ENCODE measurements at places on chromosomes 5 and 9.
A peak's percentile ranks its signal among the peaks of the same experiment; 100 is the strongest.

- H3K4me3 ChIP-seq = peak within 1 kb of the TSS; percentile 82
- peaks cover 16% of the 10 kb centered on the region for H3K36me3 ChIP-seq
These were observed at the start of gene NREP for GRCh38 chr5:111756581-111757354. Gene NREP (minus strand): TSS chr5:111757194. CDS start chr5:111755772, 1,422 bp downstream.

DNA sequence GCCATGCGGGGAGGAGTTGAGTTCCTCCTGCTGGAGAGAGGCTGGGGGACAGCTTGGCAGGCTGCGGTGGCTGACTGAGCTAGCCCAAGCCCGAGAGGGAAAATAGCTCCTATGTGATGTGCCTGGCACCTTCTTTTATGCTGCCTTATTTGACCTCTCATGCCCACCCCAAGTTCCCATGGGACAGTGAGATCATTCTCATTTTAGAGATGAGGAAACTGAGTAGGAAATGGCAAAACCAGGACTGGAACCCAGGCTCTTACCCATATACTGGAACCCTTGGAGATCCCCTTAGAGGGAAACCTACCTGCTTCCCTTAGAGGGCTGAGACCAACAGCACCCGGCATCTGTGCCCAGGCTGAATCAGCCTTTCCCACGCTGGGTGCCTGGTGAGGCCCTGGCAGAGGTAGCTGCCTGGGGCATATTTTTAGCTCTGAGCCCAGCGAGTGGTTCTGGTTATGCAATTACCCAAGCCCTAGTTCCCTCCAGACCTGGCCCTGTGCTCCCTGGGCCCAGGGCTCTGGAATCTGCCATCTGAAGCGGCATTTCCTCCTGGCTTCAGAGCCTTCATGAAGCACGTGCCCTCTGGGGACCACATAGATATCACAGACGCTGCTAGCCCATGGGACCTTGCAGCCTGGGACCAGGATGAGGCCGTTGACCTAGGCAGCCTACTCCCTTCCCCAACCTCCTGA lies 23.6 kb downstream of the COL27A1 start:
- peaks cover 44% of the 10 kb centered on the region for H3K4me1 ChIP-seq
- H3K27me3 ChIP-seq = no peaks in the 10 kb centered on the region
- no peak for DNase-seq

GRCh38 chr5:179767496-179768100 lies 26.2 kb upstream of the LTC4S start:
- H3K27ac ChIP-seq = peak overlapping the region; percentile 39
- no peak for DNase-seq
- H3K4me3 ChIP-seq = no peak overlapping the region
- H3K27me3 ChIP-seq = no peaks in the 10 kb centered on the region

DNA sequence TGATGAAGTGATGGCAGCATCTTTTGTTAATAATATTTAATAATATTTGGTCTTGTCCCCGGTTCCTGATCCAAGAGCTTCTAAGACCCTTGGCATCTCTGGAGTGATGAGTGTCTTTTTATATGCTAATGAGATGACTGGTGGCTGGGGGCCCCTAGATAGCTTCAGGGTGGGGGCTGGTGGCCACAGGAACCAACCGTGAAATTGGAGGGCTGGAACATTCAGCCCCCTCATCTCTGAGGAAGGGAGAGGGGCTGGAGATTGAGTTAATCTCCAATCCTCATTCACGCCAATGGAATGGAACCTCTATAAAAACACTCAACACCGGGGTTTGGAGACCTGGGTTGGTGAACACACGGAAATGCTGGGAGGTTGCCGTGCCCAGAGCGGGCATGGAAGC lies 78.2 kb upstream of the RAPGEF1 start:
- peaks cover 9% of the 10 kb centered on the region for H3K4me1 ChIP-seq
- H3K4me3 ChIP-seq = no peak overlapping the region
- no peak for DNase-seq
- no peak overlapping the region for H3K27ac ChIP-seq

- H3K27ac ChIP-seq = peak overlapping the region; percentile 80
- DNase-seq = no peak
- peaks cover 9% of the 10 kb centered on the region for H3K27me3 ChIP-seq
- peaks cover 53% of the 10 kb centered on the region for H3K4me1 ChIP-seq
These were observed 898 bp downstream of the STC2 start for GRCh38 chr5:173327084-173327947.

- H3K27me3 ChIP-seq = no peaks in the 10 kb centered on the region
- H3K4me1 ChIP-seq = peaks cover 25% of the 10 kb centered on the region
- H3K4me3 ChIP-seq = no peak overlapping the region
- DNase-seq = no peak
- H3K27ac ChIP-seq = peak overlapping the region; percentile 92
These were observed 44.2 kb upstream of the SPIN1 start for GRCh38 chr9:88344013-88344412.

DNA sequence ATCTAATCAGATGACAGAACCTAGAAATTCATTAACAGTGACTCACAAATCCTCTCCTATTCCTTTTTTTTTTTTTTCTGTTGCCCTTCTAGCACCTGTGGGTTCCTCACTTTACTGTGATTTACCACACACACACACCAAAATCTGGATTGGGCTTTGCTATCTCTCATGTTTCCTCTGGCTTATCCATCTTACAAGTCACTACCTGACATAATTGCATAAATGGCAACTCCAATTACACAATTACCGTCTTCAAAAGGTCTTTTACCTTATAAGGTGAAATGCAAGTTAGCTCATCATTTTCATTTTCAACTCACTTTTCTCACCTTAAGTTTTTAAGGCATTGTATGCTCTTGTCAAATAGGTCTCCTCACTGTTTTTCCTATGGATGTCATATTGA lies 426.3 kb upstream of the MEF2C start:
- DNase-seq = no peak
- H3K36me3 ChIP-seq = no peaks in the 10 kb centered on the region
- peaks cover 4% of the 10 kb centered on the region for H3K4me1 ChIP-seq
- H3K27ac ChIP-seq = no peak overlapping the region
- no peak overlapping the region for H3K4me3 ChIP-seq

GRCh38 chr9:121283856-121284732 lies 16.1 kb downstream of the GSN start:
- peaks cover 64% of the 10 kb centered on the region for H3K4me1 ChIP-seq
- no peaks in the 10 kb centered on the region for H3K27me3 ChIP-seq
- H3K36me3 ChIP-seq = peaks cover 3% of the 10 kb centered on the region
- DNase-seq = no peak
- H3K27ac ChIP-seq = peak overlapping the region; percentile 94
- H3K4me3 ChIP-seq = no peak overlapping the region

GRCh38 chr5:94181895-94182294 lies 436.5 kb downstream of the KIAA0825 start:
- no peak for DNase-seq
- peak overlapping the region; percentile 35 for H3K27ac ChIP-seq
- H3K4me3 ChIP-seq = no peak overlapping the region
- H3K36me3 ChIP-seq = no peaks in the 10 kb centered on the region

GRCh38 chr5:60185231-60186099 lies 291.9 kb upstream of the PDE4D start:
- peaks cover 27% of the 10 kb centered on the region for H3K4me1 ChIP-seq
- peaks cover 7% of the 10 kb centered on the region for H3K36me3 ChIP-seq
- H3K4me3 ChIP-seq = no peak overlapping the region
- no peak for DNase-seq
- H3K27ac ChIP-seq = no peak overlapping the region

DNA sequence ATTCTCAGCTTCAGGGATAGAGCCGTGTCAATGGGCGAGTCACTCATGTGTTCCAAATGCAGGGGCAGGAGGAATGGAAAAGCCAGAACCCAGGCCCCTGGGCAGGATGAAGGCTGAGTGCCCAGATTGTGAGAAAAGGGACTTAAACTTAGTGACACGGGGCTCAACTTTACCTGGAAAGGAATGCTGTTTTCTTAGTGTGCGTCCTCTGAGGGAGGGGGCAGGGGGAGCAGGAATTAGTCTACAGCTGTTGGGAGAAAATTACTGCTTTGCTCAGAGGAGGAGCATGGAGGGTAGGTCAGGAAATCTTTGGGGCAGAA lies 14.6 kb downstream of the HK3 start:
- no peak for DNase-seq
- H3K4me3 ChIP-seq = no peak overlapping the region

- H3K36me3 ChIP-seq = no peaks in the 10 kb centered on the region
- no peak overlapping the region for H3K27ac ChIP-seq
- peak overlapping the region; percentile 61 for H3K4me3 ChIP-seq
- peaks cover 97% of the 10 kb centered on the region for H3K27me3 ChIP-seq
- H3K4me1 ChIP-seq = peaks cover 18% of the 10 kb centered on the region
These were observed 207.7 kb downstream of the MEF2C start for GRCh38 chr5:88675168-88675707.

GRCh38 chr9:108676355-108676754 lies 179.4 kb downstream of the ACTL7B start:
- no peak overlapping the region for H3K27ac ChIP-seq
- H3K36me3 ChIP-seq = no peaks in the 10 kb centered on the region
- H3K27me3 ChIP-seq = no peaks in the 10 kb centered on the region
- peaks cover 27% of the 10 kb centered on the region for H3K4me1 ChIP-seq

- H3K27me3 ChIP-seq = no peaks in the 10 kb centered on the region
- H3K27ac ChIP-seq = no peak overlapping the region
- no peak for DNase-seq
- peaks cover 4% of the 10 kb centered on the region for H3K36me3 ChIP-seq
- H3K4me1 ChIP-seq = peaks cover 10% of the 10 kb centered on the region
- no peak overlapping the region for H3K4me3 ChIP-seq
These were observed 13.8 kb downstream of the GPSM1 start for GRCh38 chr9:136341042-136341655.

DNA sequence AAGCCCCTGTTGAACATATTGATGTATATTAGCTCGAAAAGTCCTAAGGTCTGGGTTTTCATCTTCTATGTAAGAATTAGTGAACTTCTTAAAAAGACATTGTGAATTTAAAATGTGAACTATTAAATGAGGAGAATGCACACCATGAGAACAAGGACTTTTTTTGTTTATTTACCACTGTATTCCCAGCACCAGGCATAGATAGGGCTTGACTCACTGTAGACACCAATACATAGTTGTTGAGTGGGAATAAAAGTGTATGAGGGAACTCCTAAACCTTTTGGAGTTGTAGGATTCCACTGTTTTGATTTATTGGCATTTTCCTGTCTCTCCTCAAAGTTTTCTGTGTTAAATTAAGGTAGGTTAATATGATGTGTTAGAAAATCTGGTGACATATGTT lies 40.3 kb downstream of the NNT start:
- H3K4me3 ChIP-seq = no peak overlapping the region
- H3K36me3 ChIP-seq = peaks cover 4% of the 10 kb centered on the region
- DNase-seq = no peak

DNA sequence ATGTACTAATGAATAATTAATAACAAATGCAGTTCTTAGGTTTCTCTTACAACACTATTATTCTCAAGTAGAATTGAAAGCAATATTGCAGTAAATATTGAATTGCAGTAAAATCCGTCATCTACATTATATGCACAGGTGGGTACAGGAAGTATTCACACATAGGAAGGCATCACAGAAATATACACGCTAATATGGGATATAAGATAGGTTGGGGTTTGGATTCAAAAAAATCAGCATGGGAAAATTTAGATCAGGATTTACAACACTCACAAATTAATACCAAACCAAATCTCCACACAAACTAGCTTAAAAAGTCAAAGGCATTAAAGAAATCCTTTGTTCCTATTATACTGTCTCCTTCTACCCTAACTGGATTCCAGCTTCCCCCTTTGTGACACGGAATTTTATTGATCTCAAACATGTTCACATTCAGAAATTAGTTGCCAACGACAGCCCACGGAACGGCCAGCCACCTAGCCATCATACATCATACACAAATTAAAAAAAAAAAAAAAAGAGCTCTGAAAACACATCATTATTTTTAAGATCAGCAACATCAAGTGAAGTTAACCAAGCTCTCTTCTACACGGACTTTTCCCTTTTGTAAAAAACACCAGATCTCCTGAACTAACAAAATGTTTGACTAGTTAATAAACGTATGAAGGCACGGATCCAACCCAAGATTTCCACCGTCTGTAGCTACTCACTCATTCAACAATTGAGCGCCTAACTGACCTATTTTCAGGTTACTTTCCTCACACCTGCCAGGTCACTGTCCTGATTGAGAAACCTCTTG lies 2.2 kb downstream of the NR6A1 start:
- no peak for DNase-seq
- no peaks in the 10 kb centered on the region for H3K36me3 ChIP-seq
- H3K27ac ChIP-seq = peak overlapping the region; percentile 82
- H3K27me3 ChIP-seq = peaks cover 23% of the 10 kb centered on the region
- H3K4me1 ChIP-seq = peaks cover 19% of the 10 kb centered on the region
- peak overlapping the region; percentile 94 for H3K4me3 ChIP-seq

DNA sequence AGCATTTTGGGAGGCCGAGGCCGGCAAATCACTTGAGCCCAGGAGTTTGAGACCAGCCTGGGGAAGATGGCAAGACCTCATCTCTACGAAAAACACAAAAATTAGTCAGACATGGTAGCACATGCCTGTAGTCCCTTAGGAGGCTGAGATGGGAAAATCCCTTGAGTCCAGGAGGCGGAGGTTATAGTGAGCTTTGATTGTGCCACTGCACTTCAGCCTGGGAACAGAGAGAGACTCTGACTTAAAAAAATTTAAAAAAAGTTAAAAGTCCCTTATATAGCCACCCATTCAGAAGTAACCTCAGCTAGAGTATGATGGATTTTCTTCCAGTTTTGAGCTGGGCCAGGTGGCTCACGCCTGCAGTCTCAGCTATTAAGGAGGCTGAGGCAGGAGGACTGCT lies 72.4 kb downstream of the UGCG start:
- no peak for DNase-seq
- no peak overlapping the region for H3K27ac ChIP-seq
- H3K4me1 ChIP-seq = peaks cover 4% of the 10 kb centered on the region
- no peaks in the 10 kb centered on the region for H3K27me3 ChIP-seq

DNA sequence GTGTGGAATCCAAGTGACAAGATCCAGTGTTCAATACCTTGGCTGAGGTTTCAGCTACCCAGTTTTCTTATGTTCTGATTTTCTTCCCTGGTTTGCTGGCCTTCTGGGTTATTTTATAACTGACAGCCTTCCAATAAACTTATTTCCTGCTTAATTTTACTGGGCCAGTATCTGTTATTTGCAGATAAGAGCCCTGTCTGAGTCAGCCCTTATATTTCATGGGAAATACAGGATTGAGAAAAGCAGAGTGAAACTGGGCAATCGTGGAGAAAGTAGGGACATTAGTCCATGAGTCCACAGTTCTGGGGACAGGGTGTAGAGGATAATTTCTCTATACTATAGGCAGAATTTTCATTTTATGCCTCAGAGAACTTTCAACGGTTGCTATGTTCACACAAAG lies 32.3 kb downstream of the TMEM167A start:
- H3K4me1 ChIP-seq = peaks cover 9% of the 10 kb centered on the region
- DNase-seq = no peak
- no peaks in the 10 kb centered on the region for H3K27me3 ChIP-seq
- H3K36me3 ChIP-seq = peaks cover 3% of the 10 kb centered on the region

- H3K36me3 ChIP-seq = no peaks in the 10 kb centered on the region
- no peak for DNase-seq
- peaks cover 25% of the 10 kb centered on the region for H3K4me1 ChIP-seq
- H3K27ac ChIP-seq = no peak overlapping the region
- H3K27me3 ChIP-seq = peaks cover 13% of the 10 kb centered on the region
These were observed 403.5 kb downstream of the SPOCK1 start for GRCh38 chr5:137095597-137095996.

- H3K27me3 ChIP-seq = no peaks in the 10 kb centered on the region
- peaks cover 27% of the 10 kb centered on the region for H3K4me1 ChIP-seq
- H3K36me3 ChIP-seq = no peaks in the 10 kb centered on the region
- no peak for DNase-seq
These were observed 72.6 kb downstream of the MYO10 start for GRCh38 chr5:16863469-16863946.

Data from mesothelial cell of epicardium (in vitro differentiated cells).